ENCODE measurements at places on chromosomes 11 and 22. TPM values are rescaled to one million over a fixed set of nuclear protein-coding genes. Genes with fewer than 3 reads are reported as not detected.
A peak's percentile ranks its signal among the peaks of the same experiment; 100 is the strongest.

GRCh38 chr11:12430954-12431595 lies 53.7 kb downstream of the PARVA start:
- no peak overlapping the region for H3K27ac ChIP-seq
- no peaks in the 10 kb centered on the region for H3K36me3 ChIP-seq
- no peaks in the 10 kb centered on the region for H3K4me1 ChIP-seq
- no peak overlapping the region for H3K4me3 ChIP-seq

DNA sequence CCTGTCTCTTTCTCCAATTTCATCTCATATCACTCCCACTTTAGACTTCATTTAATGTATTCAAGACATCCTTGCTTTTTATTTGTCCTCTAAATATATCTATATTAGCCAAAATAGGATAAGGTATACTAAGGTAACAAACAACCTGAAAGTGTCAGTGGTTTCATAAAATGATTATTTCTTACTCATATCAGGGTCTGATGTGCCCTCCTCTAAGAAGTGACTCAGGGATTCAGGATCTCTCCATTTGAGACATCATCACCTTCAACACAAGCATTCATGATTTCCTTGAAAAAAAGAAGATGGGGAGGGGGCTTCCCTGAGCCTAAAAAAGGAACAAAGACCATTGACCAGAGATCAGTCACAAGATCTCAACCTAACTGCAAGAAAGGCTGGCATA lies 131.4 kb upstream of the POU2AF2 start:
- H3K27me3 ChIP-seq, result peaks cover 4% of the 10 kb centered on the region
- no peak for DNase-seq
- H3K4me1 ChIP-seq, result peaks cover 2% of the 10 kb centered on the region
- no peak overlapping the region for H3K4me3 ChIP-seq
- H3K36me3 ChIP-seq, result no peaks in the 10 kb centered on the region

DNA sequence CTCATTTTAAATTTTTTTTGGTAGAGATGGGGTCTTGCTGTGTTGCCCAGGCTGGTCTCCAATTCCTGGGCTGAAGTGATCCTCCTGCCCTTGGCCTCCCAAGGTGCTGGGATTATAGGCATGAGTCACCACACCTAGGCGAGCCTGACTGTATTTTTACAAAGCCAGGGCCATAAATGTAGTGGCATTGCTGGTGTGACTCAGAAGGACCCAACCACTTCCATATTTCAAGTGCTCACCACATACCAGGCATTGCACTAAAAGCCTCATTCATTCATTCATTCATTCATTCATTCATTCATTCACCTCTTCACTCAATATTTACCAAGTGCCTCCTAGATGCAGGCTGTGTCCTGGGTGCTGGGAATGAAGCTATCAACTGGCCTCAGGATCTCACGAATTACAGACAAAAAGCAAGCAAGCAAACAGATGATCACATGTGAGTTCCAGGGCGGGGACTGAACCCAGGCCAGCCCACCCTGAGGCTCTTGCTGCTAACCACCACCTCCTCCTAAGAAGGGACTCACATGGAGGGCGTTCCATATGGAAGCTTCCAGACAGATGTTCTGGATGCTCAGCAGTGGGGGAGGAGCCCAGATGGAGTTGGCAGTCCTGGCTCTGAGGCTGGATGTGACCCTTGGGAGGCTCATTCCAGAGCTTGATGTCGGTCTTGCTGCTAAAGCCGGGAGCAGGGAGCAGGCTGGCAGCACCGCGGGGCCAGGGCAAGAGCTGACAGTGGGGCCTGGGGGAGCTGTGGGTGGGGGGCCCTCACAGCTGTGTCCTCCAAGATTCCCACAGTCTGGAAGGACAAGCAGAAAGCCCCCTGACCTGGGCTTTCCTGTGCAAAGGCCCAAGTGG lies 158.8 kb downstream of the CTTN start:
- H3K4me1 ChIP-seq, result no peaks in the 10 kb centered on the region
- peaks cover 3% of the 10 kb centered on the region for H3K27me3 ChIP-seq
- no peak overlapping the region for H3K4me3 ChIP-seq
- DNase-seq, result no peak
- H3K36me3 ChIP-seq, result no peaks in the 10 kb centered on the region

The OR4D11 gene
- total RNA-seq, result not detected

The SEPTIN5 gene
- 1.3 TPM for total RNA-seq

GRCh38 chr11:85815186-85815931 lies 4.4 kb upstream of the SYTL2 start:
- peaks cover 10% of the 10 kb centered on the region for H3K4me1 ChIP-seq
- no peaks in the 10 kb centered on the region for H3K36me3 ChIP-seq
- H3K27me3 ChIP-seq, result peaks cover 7% of the 10 kb centered on the region
- DNase-seq, result no peak
- no peak overlapping the region for H3K4me3 ChIP-seq
- H3K27ac ChIP-seq, result no peak overlapping the region

- peak; percentile 58 for DNase-seq
- peak overlapping the region; percentile 96 for H3K4me3 ChIP-seq
- peaks cover 41% of the 10 kb centered on the region for H3K4me1 ChIP-seq
- H3K27me3 ChIP-seq, result peaks cover 14% of the 10 kb centered on the region
- peaks cover 33% of the 10 kb centered on the region for H3K36me3 ChIP-seq
- peak overlapping the region; percentile 98 for H3K27ac ChIP-seq
Measured at GRCh38 chr11:13668957-13669521, 571 bp downstream of the FAR1 start.

- peak overlapping the region; percentile 43 for H3K27ac ChIP-seq
- peak overlapping the region; percentile 93 for H3K4me3 ChIP-seq
- peaks cover 30% of the 10 kb centered on the region for H3K36me3 ChIP-seq
- H3K4me1 ChIP-seq, result peaks cover 9% of the 10 kb centered on the region
- no peak for DNase-seq
- H3K27me3 ChIP-seq, result peaks cover 48% of the 10 kb centered on the region
Measured at GRCh38 chr11:61814247-61814957, 2.4 kb downstream of the FADS1 start.

The GPR83 gene
- not detected for total RNA-seq

Measured in activated naive CD8-positive, alpha-beta T cell treated with anti-CD3 and anti-CD28 coated beads for 36 hours (primary cell).